ENCODE measurements at places on chromosomes 2 and 18. TPM values are rescaled to one million over a fixed set of nuclear protein-coding genes. Genes with fewer than 3 reads are reported as not detected.

GRCh38 chr2:203744091-203744490 lies 37.7 kb downstream of the CD28 start:
- H3K27ac ChIP-seq: peak overlapping the region; percentile 8
- H3K4me1 ChIP-seq: peaks cover 72% of the 10 kb centered on the region
- no peaks in the 10 kb centered on the region for H3K27me3 ChIP-seq
- H3K4me3 ChIP-seq: no peak overlapping the region
- H3K36me3 ChIP-seq: no peaks in the 10 kb centered on the region
- no peak for DNase-seq

- H3K27me3 ChIP-seq: no peaks in the 10 kb centered on the region
- H3K27ac ChIP-seq: no peak overlapping the region
- no peaks in the 10 kb centered on the region for H3K4me1 ChIP-seq
- DNase-seq: no peak
- no peak overlapping the region for H3K4me3 ChIP-seq
Measured at GRCh38 chr2:199874209-199874608, 23.2 kb upstream of the FTCDNL1 start.

- H3K4me3 ChIP-seq: no peak overlapping the region
- no peak overlapping the region for H3K27ac ChIP-seq
- no peak for DNase-seq
- no peaks in the 10 kb centered on the region for H3K4me1 ChIP-seq
- H3K27me3 ChIP-seq: no peaks in the 10 kb centered on the region
Measured at GRCh38 chr18:50830544-50830943, 10.7 kb upstream of the MRO start.

DNA sequence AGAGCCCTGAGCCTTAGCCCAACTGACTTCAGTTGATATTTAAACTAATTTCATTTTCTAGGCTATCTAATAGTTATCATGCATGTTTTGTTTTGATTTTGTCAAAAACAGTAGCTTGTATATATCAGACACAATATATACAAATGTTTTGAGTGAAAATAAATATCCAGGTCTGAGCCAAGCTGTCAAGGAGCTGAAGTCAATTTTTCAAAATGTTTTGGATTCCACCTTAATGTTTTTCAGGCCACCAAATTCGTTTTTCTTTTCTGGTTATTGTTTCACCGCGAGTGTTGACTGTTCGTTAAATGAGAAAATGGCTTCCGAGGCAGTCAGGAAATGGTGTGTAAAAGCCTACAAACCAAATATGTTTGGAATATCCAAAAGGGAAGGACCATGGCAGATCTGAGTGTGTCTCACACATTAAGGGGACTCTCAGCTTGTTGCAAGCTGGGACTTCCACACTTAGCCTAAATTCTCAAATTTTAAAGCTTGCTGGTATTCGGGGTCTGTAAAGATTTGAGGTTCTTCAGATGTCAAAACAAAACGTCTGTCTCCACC lies 2.8 kb downstream of the HOXD12 start:
- H3K4me1 ChIP-seq: peaks cover 39% of the 10 kb centered on the region
- H3K27ac ChIP-seq: no peak overlapping the region
- H3K36me3 ChIP-seq: no peaks in the 10 kb centered on the region
- peaks cover 95% of the 10 kb centered on the region for H3K27me3 ChIP-seq

- no peak overlapping the region for H3K27ac ChIP-seq
- H3K36me3 ChIP-seq: peaks cover 15% of the 10 kb centered on the region
- no peaks in the 10 kb centered on the region for H3K27me3 ChIP-seq
- no peaks in the 10 kb centered on the region for H3K4me1 ChIP-seq
- no peak overlapping the region for H3K4me3 ChIP-seq
Measured at GRCh38 chr2:31919499-31919898, 91.3 kb downstream of the MEMO1 start.

DNA sequence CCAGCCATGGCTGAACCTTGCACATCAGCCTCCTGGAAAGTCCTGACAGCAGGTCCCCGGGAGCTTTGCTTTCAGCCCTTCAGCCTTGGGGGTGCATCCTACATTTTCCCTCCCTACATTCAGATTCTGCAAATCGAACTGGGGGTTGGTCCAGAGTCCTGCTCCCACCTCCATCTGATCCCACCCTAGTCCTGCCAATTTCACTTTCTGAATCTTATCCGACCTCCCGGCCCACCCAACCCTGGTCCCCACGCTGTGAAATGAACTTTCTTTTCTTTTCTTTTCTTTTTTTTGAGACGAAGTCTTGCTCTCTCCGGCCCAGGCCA lies 47.8 kb upstream of the ODC1 start:
- no peak overlapping the region for H3K27ac ChIP-seq
- no peaks in the 10 kb centered on the region for H3K27me3 ChIP-seq
- H3K4me1 ChIP-seq: peaks cover 24% of the 10 kb centered on the region

Gene SLC9A2
- total RNA-seq: not detected

Gene SERPINB11
- not detected for total RNA-seq

Gene ST6GAL2
- not detected for total RNA-seq

Gene IL1F10
- not detected for total RNA-seq

Gene CPO
- total RNA-seq: not detected
